Fibroblast of lung (primary cell): ENCODE measurements at places on chromosomes 5 and 9. TPM values are rescaled to one million over a fixed set of nuclear protein-coding genes. Genes with fewer than 3 reads are reported as not detected.

GRCh38 chr5:30849931-30850710, 343.4 kb upstream of the CDH6 start:
- no peak for DNase-seq
- H3K36me3 ChIP-seq = no peaks in the 10 kb centered on the region
- H3K27ac ChIP-seq = no peak overlapping the region
- H3K4me3 ChIP-seq = no peak overlapping the region
- no peaks in the 10 kb centered on the region for H3K27me3 ChIP-seq

- H3K27me3 ChIP-seq = no peaks in the 10 kb centered on the region
- DNase-seq = no peak
- H3K36me3 ChIP-seq = no peaks in the 10 kb centered on the region
- H3K27ac ChIP-seq = no peak overlapping the region
These were observed 400.5 kb upstream of the ACO1 start for GRCh38 chr9:31983895-31984294.

DNA sequence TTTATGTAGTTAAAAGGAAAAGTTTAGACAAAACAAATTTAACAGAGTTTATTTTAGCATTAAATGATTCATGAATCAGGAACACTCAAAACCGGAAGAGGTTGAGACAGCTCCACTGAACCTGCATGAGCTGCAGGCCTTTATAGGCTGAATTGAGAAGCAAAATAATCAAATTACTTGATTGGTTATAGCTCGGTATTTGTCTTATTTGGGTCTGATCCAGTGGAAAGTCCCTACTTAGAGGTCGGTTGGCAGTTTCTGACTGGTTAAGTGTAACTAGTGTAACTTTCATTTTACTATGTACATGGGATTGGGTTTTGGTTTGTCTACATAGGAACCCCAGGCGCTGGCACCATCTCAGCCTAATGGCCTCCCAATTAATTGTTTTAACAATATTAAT, 74.1 kb upstream of the PIK3R1 start:
- peak; percentile 69 for DNase-seq
- H3K4me3 ChIP-seq = no peak overlapping the region
- H3K27me3 ChIP-seq = no peaks in the 10 kb centered on the region

DNA sequence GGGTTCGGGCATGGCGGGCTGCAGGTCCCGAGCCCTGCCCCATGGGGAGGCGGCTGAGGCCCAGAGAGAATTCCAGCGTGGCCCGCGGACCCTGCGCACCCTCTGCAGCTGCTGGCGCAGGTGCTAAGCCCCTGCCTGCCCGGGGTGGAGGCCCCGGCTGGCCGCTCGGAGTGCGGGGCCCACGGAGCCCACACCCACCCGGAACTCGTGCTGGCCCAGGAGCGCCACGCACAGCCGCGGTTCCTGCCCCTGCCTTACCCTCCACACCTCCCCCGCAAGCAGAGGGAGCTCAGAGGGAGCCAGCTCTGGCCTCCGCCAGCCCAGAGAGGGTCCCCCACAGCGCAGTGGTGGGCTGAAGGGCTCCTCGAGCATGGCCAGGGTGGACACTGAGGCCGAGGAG, 75.3 kb downstream of the MRPS30 start:
- H3K4me1 ChIP-seq = no peaks in the 10 kb centered on the region
- no peak for DNase-seq

DNA sequence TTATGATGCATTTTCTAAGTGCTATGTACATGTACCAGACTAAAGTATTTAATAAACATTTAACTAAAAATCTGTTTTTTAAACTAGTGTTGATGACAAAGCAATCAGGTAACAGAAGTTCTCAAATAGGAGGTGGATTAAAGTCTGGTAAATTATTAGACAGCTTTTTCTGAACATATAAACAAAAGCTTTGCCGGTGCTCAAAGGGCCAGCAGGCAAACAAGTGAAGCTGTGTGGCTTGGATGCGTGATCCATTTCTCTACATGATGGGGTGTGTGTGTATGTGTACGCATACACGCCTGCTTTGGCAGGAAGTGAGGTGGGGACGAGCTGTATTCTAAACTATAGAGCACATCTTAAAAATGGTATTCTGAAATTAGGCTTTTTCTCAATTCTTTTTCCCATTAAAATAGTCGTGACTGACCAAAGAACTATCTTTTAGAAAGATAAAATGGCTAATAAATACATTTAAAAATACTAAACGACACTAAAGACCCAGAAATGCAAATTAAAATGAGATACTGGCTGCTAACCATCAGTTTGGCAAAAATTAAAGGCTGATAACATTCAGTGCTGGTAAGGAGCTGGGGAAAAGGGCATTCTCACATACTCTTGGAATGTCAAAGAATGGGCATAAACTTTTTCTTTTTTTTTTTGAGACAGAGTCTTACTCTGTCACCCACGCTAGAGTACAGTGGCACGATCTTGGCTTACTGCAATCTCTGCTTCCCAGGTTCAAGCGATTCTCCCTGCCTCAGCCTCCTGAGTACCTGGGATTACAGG, 174.0 kb downstream of the MAPKAP1 start:
- no peak overlapping the region for H3K27ac ChIP-seq
- H3K27me3 ChIP-seq = no peaks in the 10 kb centered on the region
- peaks cover 18% of the 10 kb centered on the region for H3K4me1 ChIP-seq
- DNase-seq = no peak
- H3K36me3 ChIP-seq = no peaks in the 10 kb centered on the region

DNA sequence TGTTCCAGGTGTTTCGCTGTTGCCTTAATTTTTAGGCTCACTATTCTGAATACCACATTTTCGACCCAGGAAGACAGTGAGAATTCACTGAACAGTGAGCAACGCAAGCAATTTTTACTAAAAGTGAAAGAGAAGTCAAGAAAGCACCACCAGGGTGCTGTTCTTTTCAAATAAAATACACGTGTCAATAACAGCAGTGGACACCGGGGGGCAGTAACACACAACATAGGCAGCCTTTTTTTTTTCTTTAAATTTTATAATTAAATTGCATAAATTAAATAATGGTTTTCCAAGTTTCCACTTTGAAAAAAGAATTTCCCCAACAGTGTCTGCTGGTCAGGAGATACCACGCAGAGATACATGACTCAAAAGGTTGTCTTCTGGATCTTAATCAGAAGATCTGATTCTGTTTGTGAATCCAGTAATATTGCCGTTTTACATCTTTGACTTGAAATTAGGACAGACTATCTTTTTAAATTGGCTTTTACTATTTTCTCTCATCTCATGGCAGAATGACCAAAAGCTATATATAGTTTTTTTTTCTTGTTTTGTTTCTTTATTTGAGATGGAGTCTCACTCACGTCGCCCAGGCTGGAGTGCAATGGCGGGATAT, 47.1 kb upstream of the SH3GL2 start:
- H3K27me3 ChIP-seq = peaks cover 4% of the 10 kb centered on the region
- H3K4me1 ChIP-seq = no peaks in the 10 kb centered on the region
- DNase-seq = peak; percentile 32
- H3K36me3 ChIP-seq = no peaks in the 10 kb centered on the region

- DNase-seq = no peak
- no peaks in the 10 kb centered on the region for H3K36me3 ChIP-seq
- no peaks in the 10 kb centered on the region for H3K27me3 ChIP-seq
- no peaks in the 10 kb centered on the region for H3K4me1 ChIP-seq
- H3K4me3 ChIP-seq = no peak overlapping the region
- no peak overlapping the region for H3K27ac ChIP-seq
These were observed 233.5 kb upstream of the ELL2 start for GRCh38 chr5:96195123-96195522.

DNA sequence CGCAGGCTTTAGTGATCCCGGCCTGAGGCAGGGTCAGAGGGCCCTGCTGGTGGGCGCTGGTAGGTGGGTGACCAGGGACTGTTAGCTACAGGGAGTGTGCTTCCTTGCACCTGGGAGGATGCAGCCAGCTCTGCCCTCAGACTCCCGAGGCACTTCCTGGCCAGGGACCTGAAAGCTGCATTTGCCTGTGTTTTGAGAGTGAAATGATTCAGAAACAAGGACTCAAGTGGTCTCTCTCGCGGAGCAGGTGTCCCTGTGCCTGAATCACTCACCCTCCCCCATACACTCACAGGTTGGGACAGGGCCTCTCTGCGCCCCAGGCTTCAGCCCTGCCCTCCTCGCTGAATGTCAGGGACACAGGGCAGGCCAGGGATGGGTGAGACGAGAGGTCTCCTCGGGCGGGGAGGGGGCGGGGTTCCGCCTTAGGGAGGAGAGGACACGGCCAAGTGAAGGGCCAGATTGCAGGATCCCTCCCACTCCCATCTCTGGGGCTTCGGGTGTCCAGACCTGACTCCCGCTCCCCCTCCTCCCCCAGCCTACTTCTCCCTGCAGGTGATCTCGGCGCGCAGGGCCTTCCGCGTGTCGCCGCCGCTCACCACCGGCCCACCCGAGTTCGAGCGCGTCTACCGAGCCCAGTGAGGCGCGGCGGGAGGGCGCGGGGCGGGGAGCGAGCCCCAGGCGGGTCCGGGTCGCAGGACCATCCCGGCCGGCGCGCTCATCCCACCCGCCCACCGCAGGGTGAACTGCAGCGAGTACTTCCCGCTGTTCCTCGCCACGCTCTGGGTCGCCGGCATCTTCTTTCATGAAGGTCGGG, 1.5 kb downstream of the LTC4S start:
- DNase-seq = no peak
- no peaks in the 10 kb centered on the region for H3K27me3 ChIP-seq

- H3K36me3 ChIP-seq = no peaks in the 10 kb centered on the region
- H3K27me3 ChIP-seq = no peaks in the 10 kb centered on the region
- no peak overlapping the region for H3K27ac ChIP-seq
- no peak overlapping the region for H3K4me3 ChIP-seq
- H3K4me1 ChIP-seq = no peaks in the 10 kb centered on the region
These were observed 59.7 kb downstream of the ATP10B start for GRCh38 chr5:160792281-160792680.

GRCh38 chr5:55575815-55576583, 41.2 kb upstream of the PLPP1 start:
- H3K4me1 ChIP-seq = no peaks in the 10 kb centered on the region
- peak; percentile 80 for DNase-seq
- no peaks in the 10 kb centered on the region for H3K36me3 ChIP-seq
- H3K27me3 ChIP-seq = no peaks in the 10 kb centered on the region
- H3K27ac ChIP-seq = no peak overlapping the region
- no peak overlapping the region for H3K4me3 ChIP-seq

DNA sequence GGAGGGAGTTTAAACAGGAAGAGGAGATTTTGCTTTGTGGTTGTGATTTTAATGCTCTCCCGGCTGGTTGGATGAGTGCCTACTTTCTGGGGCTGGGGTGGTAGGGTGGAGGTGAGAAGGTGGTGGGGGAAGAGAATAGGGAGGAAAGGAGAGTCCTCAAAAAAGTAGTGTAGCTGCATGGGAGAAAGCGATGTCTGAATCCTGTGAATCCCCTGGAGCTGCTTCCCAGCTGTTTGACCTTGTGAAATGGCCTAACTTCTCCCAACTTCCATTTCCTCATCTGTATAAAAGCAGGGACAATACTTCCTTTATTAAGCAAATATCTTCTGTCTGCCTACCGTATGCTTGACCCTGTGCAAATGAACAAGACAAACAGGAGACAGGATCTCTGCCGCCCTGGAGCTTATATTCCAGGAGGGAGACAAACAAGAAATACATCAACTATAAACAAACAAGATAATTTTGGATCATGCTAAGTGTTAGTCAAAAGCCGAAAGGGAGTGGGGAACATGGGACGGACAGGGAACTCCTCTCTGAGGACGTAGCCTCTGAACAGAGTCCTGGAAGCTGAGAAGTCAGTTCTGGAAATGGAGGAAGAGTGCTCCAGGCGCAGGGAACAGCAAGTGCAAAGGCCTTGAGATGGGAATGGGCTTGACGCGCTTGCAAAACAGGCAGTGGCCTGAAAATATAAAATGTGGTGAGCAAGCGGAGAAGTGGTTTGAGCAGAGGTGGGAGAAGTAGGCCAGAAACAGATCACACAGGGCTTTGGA, 103.5 kb downstream of the SPRY4 start:
- H3K4me3 ChIP-seq = no peak overlapping the region
- H3K27me3 ChIP-seq = no peaks in the 10 kb centered on the region
- H3K4me1 ChIP-seq = peaks cover 8% of the 10 kb centered on the region
- H3K27ac ChIP-seq = no peak overlapping the region

DNA sequence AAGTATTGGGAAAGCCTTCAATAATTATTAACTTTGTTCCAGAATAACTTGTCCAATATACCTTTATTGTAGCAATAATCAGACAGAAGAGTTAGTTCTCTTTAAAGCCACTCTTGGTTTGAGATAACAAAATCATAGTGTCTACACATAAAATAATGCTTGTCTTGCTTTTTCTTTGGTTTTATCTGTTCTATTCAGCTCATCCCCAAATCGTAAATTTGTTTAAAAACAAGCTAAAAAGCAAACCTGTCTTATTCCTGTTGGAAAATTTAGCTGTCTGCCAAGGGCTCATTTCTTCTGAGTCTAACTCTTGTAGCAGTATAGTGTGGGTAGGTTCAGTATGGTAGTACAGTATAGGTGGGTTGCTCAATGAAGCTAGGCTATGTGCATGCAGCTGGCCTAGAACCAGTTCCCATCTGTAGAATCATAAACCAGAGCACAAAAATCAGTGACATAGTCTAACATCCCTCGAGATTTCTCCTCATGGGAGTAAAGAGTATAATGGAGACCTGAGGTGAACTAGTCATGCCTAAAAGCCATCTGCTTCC, 17.9 kb upstream of the APBA1 start:
- H3K27me3 ChIP-seq = no peaks in the 10 kb centered on the region
- H3K4me1 ChIP-seq = no peaks in the 10 kb centered on the region
- H3K27ac ChIP-seq = no peak overlapping the region

- peak overlapping the region; percentile 32 for H3K27ac ChIP-seq
- DNase-seq = peak; percentile 94
- H3K4me3 ChIP-seq = no peak overlapping the region
- H3K4me1 ChIP-seq = peaks cover 7% of the 10 kb centered on the region
- peaks cover 8% of the 10 kb centered on the region for H3K36me3 ChIP-seq
These were observed 23.5 kb downstream of the TBC1D2 start for GRCh38 chr9:98231770-98232478.

- no peak overlapping the region for H3K4me3 ChIP-seq
- H3K36me3 ChIP-seq = no peaks in the 10 kb centered on the region
- H3K4me1 ChIP-seq = peaks cover 7% of the 10 kb centered on the region
- H3K27ac ChIP-seq = no peak overlapping the region
- DNase-seq = no peak
These were observed 42.3 kb upstream of the ZSWIM6 start for GRCh38 chr5:61289669-61290306.

- no peak overlapping the region for H3K27ac ChIP-seq
- peaks cover 34% of the 10 kb centered on the region for H3K27me3 ChIP-seq
- peak; percentile 52 for DNase-seq
- peak overlapping the region; percentile 8 for H3K4me3 ChIP-seq
These were observed 122.8 kb downstream of the TMEM161B start for GRCh38 chr5:88145611-88146467.

The ANKRD20A1 gene
- total RNA-seq = under 0.01 TPM in 1 of 2 replicates, not detected in the other

The PCDHGA2 gene
- 2.8 and 4.5 TPM in 2 replicates for total RNA-seq

The AIF1L gene
- 0.51 and 3.3 TPM in 2 replicates for total RNA-seq

The PRSS3 gene
- total RNA-seq = 0.26 and 0.33 TPM in 2 replicates

The EPB41L4B gene
- total RNA-seq = 1.5 and 2.8 TPM in 2 replicates

The ACTBL2 gene
- under 0.01 TPM in 1 of 2 replicates, not detected in the other for total RNA-seq

The GPR21 gene
- 0.66 and 1.0 TPM in 2 replicates for total RNA-seq

The PCDHB3 gene
- total RNA-seq = 0.77 and 1.7 TPM in 2 replicates

The LCN10 gene
- total RNA-seq = not detected in 2 replicates
